Umbilical cord (tissue), 2 donors: ENCODE measurements at places on chromosomes 12 and 14. TPM values are rescaled to one million over a fixed set of nuclear protein-coding genes. Genes with fewer than 3 reads are reported as not detected.

Gene PLBD1
- total RNA-seq = 10.1 TPM

Gene PMCH
- 0.96 TPM for total RNA-seq

Gene ASCL1
- not detected for total RNA-seq

Gene NEMP1
- 7.5 TPM for total RNA-seq

Gene B3GNT4
- total RNA-seq = 3.6 TPM

Gene FAM90A1
- not detected for total RNA-seq

Gene LRRK2
- total RNA-seq = 14.4 TPM

Gene MDGA2
- 1.7 TPM for total RNA-seq

Gene ERP29
- total RNA-seq = 32.0 TPM
